Ascending aorta (tissue), 2 donors: ENCODE measurements at places on chromosomes 7 and 10.

DNA sequence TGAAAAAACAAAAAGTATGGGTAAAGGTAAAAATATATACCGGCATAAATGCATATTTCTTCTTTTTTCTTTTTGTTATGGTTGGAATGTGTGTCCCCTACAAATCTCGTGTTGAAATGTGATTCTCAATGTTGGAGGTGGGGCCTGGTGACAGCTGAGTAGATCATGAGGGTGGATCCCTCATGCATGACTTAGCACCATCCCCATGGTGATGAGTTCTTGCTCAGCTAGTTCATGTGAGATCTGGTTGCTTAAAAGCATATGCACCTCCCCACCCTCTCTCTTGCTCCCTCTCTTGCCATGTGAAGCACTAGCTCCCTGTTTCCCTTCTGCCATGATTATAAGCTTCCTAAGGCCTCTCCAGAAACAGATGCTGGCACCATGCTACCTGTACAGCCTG, 93.3 kb downstream of the HYCC1 start:
- DNase-seq, result no peak

GRCh38 chr10:13708256-13708990, 121.7 kb downstream of the PRPF18 start:
- DNase-seq, result no peak

DNA sequence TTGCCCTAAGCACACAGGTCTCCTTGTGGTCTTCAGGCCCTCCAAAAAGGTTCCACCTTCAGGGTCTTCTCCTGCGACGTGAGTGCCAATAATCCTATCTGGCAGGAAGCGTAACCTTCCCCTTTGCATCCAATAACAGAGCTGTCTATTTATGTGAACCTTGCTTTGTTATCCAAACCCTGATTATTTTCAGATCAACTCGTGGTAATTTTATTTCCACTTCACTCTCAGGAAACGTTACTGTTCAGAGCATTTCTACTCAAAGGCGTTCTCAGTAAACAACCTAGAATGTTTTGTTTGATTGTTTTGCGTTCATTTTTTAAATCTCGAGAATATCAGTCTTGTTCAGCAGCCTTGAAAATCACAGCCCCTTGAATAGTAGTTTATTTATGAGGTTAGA, 232.3 kb upstream of the KLF6 start:
- DNase-seq, result no peak

DNA sequence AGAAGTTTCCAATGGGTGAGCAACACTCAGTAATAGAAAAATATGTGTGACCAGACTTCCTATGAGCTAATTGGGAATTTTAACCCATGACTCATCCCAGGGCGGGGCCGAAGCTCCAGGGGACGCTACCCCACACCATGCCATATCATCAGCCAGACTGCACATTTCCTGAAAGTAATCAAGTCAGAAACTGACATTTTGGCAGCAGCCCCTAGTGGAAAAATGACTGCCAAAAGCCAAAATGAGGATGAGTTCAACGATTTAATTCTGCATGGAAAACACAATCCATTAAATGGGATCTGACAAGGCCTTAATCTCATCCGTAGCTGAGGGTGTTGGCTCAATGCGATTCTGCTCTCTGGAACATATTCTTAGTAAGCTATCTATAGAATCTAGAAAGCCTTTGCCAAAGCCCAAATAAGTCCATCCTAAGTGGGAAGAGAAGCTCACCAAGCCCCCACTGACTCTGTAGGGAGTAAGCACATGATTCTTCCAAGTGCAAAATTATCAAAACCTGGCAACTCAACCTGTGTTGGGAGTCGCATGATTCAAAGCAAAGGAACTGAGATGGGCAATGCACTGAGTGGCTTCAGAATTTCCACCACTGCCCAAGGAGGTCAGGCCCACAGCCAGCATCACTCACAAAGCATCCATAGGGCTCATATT, 93.1 kb upstream of the PDE1C start:
- DNase-seq, result peak; percentile 80

- DNase-seq, result no peak
Measured at GRCh38 chr7:127935847-127936376, 95.3 kb downstream of the LRRC4 start.

DNA sequence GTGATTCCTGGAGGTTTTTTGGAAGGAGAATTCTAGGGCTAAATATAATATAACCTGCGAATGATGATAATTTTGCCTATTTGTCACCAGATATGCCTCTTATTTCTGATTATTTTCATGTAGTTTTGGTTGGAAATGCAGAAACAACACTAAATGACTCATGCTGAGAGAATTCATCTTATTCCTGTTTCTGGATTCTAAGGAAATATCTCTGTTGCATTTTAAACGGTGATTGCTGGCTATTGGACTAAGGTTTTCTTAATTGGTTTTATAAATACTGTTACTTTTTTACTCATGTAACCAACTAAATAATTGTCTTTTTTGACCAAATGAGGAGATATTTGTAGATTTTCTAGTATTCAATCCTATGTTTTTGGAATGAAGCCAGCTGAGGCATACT, 204.9 kb upstream of the NPSR1 start:
- no peak for DNase-seq

DNA sequence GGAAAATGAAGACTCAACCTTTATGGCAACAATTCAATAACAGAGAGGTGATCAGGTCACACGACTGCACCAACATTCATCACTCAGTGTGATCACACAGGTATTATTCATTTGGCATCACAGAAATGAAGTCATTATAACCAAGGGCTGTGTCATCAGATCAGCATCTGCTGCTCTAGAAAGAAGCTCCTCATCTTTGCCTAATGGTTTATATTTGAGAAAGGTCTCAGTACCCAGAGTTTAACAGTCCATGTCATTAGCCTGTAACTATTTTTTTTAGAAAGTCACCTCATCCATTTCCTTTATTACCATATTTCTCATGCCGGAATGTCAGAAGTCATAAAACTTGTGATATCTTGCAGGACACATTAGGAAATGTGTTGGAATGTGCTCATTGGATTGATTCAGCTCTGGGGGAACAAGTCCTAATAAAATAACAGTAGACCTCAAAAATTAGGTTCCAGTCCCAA, 45.1 kb upstream of the PRKG1 start:
- no peak for DNase-seq

DNA sequence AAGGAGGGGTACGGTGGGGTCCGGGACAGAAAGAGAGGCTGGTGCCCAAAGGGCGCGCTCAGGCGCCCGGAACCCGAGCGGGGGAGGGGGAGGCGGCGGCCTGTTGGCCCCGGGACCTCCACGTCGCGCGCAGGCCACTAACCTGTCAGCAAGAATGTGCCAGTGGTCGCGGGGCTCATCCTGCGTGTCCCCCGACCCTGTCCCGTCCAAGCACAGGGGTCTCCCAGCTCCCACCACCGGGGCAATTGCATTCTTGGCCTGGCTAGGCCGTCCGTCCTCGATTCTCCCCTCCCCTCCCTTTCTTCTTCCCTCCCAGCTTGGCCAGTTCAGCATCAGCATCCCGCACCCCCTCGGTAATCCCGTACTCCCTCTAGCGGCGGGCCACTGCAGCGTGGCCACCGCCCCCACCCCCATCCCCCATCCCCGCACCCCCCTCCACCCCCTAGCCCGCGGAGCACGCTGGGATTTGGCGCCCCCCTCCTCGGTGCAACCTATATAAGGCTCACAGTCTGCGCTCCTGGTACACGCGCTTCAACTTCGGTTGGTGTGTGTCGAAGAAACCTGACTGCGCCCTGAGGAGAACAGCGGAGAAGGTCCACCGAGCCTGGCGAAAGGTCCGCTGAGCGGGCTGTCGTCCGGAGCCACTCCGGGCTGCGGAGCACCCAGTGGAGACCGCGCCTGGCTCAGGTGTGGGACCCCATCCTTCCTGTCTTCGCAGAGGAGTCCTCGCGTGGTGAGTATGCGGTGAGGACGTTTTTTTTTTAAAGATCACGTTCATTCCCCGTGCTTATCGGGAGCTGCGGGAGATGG, at the start of gene SGCE:
SGCE (minus strand) TSS at position 286 of the 810 bp plus-strand sequence; CDS start at position 251, 35 bp downstream.
- no peak for DNase-seq

GRCh38 chr10:61478621-61479312, 25.6 kb upstream of the TMEM26 start:
- no peak for DNase-seq
